ENCODE measurements at places on chromosomes 11 and 22. TPM values are rescaled to one million over a fixed set of nuclear protein-coding genes. Genes with fewer than 3 reads are reported as not detected.

DNA sequence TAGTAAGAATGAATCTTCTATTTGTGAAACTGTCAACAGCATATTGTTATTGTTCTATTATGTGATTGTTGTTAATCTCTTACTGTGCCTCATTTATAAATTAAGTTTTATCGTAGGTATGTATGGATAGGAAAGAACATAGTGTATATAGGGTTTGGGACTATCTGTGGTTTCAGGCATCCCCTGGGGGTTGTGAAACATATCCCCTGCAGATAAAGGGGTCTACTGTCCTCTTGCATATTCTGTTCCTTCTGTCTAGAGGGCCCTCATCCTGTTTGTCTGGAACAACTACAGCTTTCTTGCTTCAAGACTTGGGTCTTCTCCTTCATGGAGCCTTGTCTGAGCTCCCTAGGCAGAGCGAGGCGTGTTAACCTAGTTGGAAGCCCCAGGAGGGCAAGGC lies 159.6 kb downstream of the KIRREL3 start:
- no peaks in the 10 kb centered on the region for H3K27me3 ChIP-seq
- H3K36me3 ChIP-seq, result no peaks in the 10 kb centered on the region
- H3K27ac ChIP-seq, result no peak overlapping the region
- H3K4me1 ChIP-seq, result no peaks in the 10 kb centered on the region
- no peak for DNase-seq

GRCh38 chr11:43689167-43689566 lies 8.6 kb downstream of the HSD17B12 start:
- no peaks in the 10 kb centered on the region for H3K4me1 ChIP-seq
- H3K4me3 ChIP-seq, result no peak overlapping the region
- H3K27ac ChIP-seq, result no peak overlapping the region
- DNase-seq, result no peak

MYBPC3 gene
- total RNA-seq, result not detected

- peak overlapping the region; percentile 22 for H3K4me3 ChIP-seq
- peak; percentile 25 for DNase-seq
- H3K36me3 ChIP-seq, result peaks cover 59% of the 10 kb centered on the region
- H3K27ac ChIP-seq, result peak overlapping the region; percentile 100
These were observed 6.8 kb downstream of the MALAT1 start for GRCh38 chr11:65505466-65506289.

C22orf31 gene
- not detected for total RNA-seq

CCDC188 gene
- 0.39 TPM for total RNA-seq

DNA sequence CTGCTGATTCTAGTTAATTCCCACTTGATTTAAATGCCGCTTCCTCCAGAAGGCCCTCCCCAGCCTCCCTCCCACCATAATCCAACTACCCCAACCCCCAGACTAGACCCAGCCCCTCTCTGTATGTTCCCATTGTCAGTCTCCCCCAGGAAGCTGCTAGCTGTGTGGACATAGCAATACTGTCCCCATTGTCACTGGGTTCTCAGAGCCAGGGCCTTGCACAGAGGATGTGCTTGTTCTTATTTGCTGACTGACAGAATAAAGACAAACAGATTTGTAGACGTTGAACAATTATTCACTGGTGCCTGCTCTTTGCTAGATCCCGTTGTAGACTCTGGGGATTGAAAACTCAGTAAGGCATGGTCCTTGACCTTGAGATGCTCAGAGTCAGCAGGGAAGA lies 45.7 kb upstream of the NAV2 start:
- no peak for DNase-seq
- H3K27ac ChIP-seq, result peak overlapping the region; percentile 88

PKDREJ gene
- total RNA-seq, result not detected

CDON gene
- total RNA-seq, result 83.9 TPM

LRRN4CL gene
- total RNA-seq, result 3.4 TPM

GRCh38 chr22:33101550-33101949 lies 43.4 kb upstream of the SYN3 start:
- H3K27me3 ChIP-seq, result no peaks in the 10 kb centered on the region
- no peaks in the 10 kb centered on the region for H3K4me1 ChIP-seq
- H3K4me3 ChIP-seq, result no peak overlapping the region
- H3K36me3 ChIP-seq, result no peaks in the 10 kb centered on the region
- DNase-seq, result no peak

DNA sequence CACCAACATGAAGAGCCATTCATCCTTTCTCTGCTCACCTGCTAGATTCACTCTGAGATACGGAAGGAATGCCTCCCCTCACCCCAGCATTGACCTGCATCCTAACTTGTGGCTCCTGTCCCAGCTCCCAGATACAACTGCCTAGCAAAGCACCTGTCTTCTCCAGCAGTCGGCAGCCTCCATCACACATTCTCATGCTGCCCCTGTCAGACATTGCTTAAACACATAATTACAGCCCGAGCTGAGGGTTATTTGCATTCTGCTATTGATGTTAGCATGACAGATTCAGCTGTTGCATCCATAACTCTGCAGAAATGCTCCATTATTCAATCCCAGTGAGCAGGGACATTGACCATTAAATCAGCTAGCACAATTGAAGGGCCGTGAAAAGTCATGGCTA lies 184.4 kb upstream of the NARS2 start:
- no peak overlapping the region for H3K27ac ChIP-seq
- H3K27me3 ChIP-seq, result no peaks in the 10 kb centered on the region
- peaks cover 9% of the 10 kb centered on the region for H3K4me1 ChIP-seq
- H3K36me3 ChIP-seq, result no peaks in the 10 kb centered on the region

DNA sequence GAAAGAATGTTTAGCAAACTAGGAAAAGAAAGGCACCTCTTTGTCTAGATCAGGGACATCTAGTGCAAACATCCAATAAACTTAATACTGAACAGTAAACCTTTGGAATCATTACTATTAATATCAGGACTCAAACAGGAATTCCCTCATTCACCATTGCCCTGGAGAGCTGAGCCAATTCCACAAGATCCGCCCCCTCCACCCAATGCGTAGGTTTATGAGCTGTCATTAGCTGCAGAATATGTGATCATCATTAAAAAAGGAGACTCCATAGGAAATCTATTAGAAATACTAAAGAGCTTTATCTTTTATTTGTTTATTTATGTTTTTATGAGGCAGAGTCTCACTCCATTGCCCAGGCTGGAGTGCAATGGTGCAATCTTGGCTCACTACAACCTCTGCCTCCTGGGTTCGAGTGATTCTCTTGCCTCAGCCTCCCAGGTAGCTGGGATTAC lies 5.5 kb downstream of the IL17REL start:
- H3K36me3 ChIP-seq, result no peaks in the 10 kb centered on the region
- H3K27ac ChIP-seq, result no peak overlapping the region
- peaks cover 10% of the 10 kb centered on the region for H3K4me1 ChIP-seq
- H3K4me3 ChIP-seq, result no peak overlapping the region
- peaks cover 16% of the 10 kb centered on the region for H3K27me3 ChIP-seq
- DNase-seq, result no peak

LSP1 gene
- 26.1 TPM for total RNA-seq

GRCh38 chr11:67646535-67647336 lies 3.8 kb downstream of the ACY3 start:
- no peaks in the 10 kb centered on the region for H3K27me3 ChIP-seq
- no peak overlapping the region for H3K27ac ChIP-seq
- no peak for DNase-seq
- no peaks in the 10 kb centered on the region for H3K4me1 ChIP-seq
- H3K36me3 ChIP-seq, result no peaks in the 10 kb centered on the region

KRTAP5-9 gene
- 0.54 TPM for total RNA-seq

DNA sequence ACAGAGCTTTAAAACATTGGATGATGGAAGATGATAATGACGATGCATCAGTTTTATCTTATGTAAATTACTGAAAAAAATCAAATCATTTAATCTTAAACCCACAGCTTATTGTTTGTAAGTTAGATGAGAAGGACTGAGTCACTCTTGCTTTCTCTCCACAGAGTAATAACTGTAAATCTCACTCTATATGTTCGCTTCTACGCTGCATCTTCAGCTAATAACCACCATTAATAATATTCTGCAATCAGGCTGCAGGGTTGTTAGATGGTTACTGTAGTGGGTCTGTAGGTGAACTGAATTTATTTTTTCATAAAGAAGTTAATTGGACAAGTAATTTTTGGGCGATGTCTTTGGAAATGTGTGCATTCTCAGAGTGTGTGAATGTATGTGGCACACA lies 260.0 kb downstream of the FAT3 start:
- no peaks in the 10 kb centered on the region for H3K27me3 ChIP-seq
- H3K36me3 ChIP-seq, result no peaks in the 10 kb centered on the region
- no peaks in the 10 kb centered on the region for H3K4me1 ChIP-seq
- no peak for DNase-seq
- H3K4me3 ChIP-seq, result no peak overlapping the region

LINC01488 gene
- not detected for total RNA-seq

OR51B5 gene
- not detected for total RNA-seq

OR6A2 gene
- total RNA-seq, result 0.89 TPM

PPM1F gene
- 19.5 TPM for total RNA-seq

GRCh38 chr11:115166820-115167219 lies 337.4 kb downstream of the CADM1 start:
- H3K4me3 ChIP-seq, result no peak overlapping the region
- H3K27me3 ChIP-seq, result no peaks in the 10 kb centered on the region
- H3K4me1 ChIP-seq, result peaks cover 32% of the 10 kb centered on the region
- H3K36me3 ChIP-seq, result no peaks in the 10 kb centered on the region
- H3K27ac ChIP-seq, result peak overlapping the region; percentile 68
- DNase-seq, result no peak

GRCh38 chr11:34438529-34439507 lies at the start of gene CAT:
CAT (plus strand) TSS chr11:34438934; CDS start chr11:34439014, 80 bp downstream.
- peak within 1 kb of the TSS; percentile 78 for H3K4me3 ChIP-seq
- H3K27ac ChIP-seq, result peak within 1 kb of the TSS; percentile 99

DNA sequence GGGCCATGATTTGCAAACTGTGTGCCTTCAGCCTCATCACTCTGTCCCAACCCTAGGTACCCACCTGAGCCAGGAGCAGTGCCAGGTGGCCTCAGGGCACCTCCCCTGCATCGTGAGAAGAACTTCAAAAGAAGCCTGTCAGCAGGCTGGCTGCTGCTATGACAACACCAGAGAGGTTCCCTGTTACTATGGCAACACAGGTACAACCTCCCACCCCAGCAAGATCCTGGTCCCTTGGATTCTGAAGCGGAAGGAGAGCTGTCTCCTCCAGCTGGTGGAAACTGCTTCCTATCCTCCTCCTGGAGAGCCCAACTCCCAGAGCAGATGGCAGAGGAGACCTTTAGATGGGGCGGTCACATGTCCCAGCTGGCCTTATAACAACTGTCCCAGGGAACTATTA lies 2.9 kb downstream of the ZP1 start:
- no peaks in the 10 kb centered on the region for H3K4me1 ChIP-seq
- H3K27ac ChIP-seq, result no peak overlapping the region
- H3K27me3 ChIP-seq, result no peaks in the 10 kb centered on the region
- H3K4me3 ChIP-seq, result no peak overlapping the region

ASCL2 gene
- total RNA-seq, result 2.9 TPM

GRCh38 chr11:134562196-134562595 lies 150.2 kb upstream of the B3GAT1 start:
- H3K27me3 ChIP-seq, result no peaks in the 10 kb centered on the region
- DNase-seq, result no peak
- no peaks in the 10 kb centered on the region for H3K36me3 ChIP-seq
- H3K4me3 ChIP-seq, result no peak overlapping the region

DNA sequence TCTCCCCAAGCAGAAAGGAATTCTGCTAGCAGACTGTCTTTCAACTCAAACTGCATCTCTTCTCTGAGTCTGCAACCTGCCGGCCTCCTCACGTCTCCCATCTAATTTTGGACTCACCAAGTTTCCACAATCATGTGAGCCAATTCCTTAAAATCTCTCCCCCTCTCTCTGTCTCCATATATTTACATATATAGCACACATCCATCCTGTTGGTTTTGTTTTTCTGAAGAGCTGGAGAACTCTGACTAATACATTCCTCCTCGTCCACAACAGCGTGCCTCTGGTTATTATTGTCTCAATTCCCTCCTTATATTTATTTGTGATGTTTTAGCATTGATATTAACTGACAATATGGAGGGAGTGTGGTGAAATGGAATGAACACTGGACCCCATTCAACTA lies 29.6 kb upstream of the FJX1 start:
- no peaks in the 10 kb centered on the region for H3K36me3 ChIP-seq
- no peaks in the 10 kb centered on the region for H3K27me3 ChIP-seq
- H3K27ac ChIP-seq, result no peak overlapping the region
- no peaks in the 10 kb centered on the region for H3K4me1 ChIP-seq
- H3K4me3 ChIP-seq, result no peak overlapping the region

KCNJ4 gene
- total RNA-seq, result not detected

GRCh38 chr11:122045181-122045586 lies 70.8 kb downstream of the BLID start:
- no peak overlapping the region for H3K4me3 ChIP-seq
- H3K36me3 ChIP-seq, result no peaks in the 10 kb centered on the region
- no peak for DNase-seq
- no peaks in the 10 kb centered on the region for H3K27me3 ChIP-seq
- no peak overlapping the region for H3K27ac ChIP-seq

- no peak overlapping the region for H3K27ac ChIP-seq
- no peaks in the 10 kb centered on the region for H3K27me3 ChIP-seq
- DNase-seq, result no peak
- H3K4me3 ChIP-seq, result no peak overlapping the region
- no peaks in the 10 kb centered on the region for H3K4me1 ChIP-seq
These were observed 7.4 kb upstream of the CLPB start for GRCh38 chr11:72441752-72442207.

KCNC1 gene
- under 0.01 TPM for total RNA-seq

DNA sequence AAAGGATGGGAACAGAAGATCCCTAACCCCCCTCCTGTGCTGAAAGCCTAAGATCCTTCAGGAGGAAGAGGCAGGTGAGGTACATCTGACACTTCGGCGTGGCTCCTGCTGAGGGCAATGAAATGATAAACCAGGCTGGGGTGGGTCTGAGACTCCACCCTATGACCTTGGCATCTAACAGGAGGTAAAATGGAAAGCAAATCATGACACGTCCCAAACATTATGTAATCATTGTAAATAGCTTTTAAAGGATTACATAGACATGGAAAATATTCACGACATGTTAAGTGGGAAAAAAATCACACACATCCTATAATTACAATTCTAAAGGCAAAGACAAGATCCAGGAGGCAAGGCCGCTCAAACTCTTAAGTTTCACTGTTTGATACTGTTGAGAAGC lies 70.5 kb downstream of the LINC01488 start:
- no peak for DNase-seq
- no peaks in the 10 kb centered on the region for H3K27me3 ChIP-seq
- no peak overlapping the region for H3K27ac ChIP-seq
- no peak overlapping the region for H3K4me3 ChIP-seq
- H3K36me3 ChIP-seq, result no peaks in the 10 kb centered on the region
- H3K4me1 ChIP-seq, result no peaks in the 10 kb centered on the region

FIBIN gene
- 16.1 TPM for total RNA-seq

DNA sequence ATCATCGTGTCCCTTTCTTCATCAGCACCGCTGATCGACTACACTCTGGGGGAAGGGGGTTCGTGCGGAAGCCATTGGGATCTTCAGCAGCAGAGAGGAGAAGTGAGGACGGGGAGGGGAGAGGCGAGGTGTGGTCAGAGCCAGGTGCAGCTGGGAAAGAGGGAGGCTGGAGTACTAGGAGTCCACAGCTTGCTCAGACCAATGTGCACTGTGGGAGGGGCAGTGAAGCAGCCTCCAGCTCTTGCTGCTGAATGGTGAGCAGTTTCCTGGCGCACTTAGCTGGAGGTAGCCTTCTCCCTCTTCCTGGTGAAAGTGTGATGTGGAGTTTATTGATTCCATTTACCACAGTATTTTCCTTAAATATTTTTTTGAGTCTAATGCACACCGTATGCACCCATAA lies 99.0 kb upstream of the NECTIN1 start:
- no peaks in the 10 kb centered on the region for H3K36me3 ChIP-seq
- H3K27ac ChIP-seq, result no peak overlapping the region

- H3K27ac ChIP-seq, result no peak overlapping the region
- H3K4me1 ChIP-seq, result peaks cover 28% of the 10 kb centered on the region
- DNase-seq, result peak; percentile 54
- H3K27me3 ChIP-seq, result no peaks in the 10 kb centered on the region
- H3K4me3 ChIP-seq, result no peak overlapping the region
These were observed 9.7 kb upstream of the APOL4 start for GRCh38 chr22:36211237-36211861.

Data from thyroid gland (tissue), 4 donors.